ENCODE measurements at places on chromosomes 6 and 20. TPM values are rescaled to one million over a fixed set of nuclear protein-coding genes. Genes with fewer than 3 reads are reported as not detected.

The SERINC1 gene
- total RNA-seq: 226 TPM

The RPP21 gene
- total RNA-seq: 41.6 TPM

The PPP1R14C gene
- 2.1 TPM for total RNA-seq

The C20orf202 gene
- total RNA-seq: 1.4 TPM

The PTCRA gene
- total RNA-seq: not detected

The ESR1 gene
- total RNA-seq: 0.08 TPM

The GRM1 gene
- 0.08 TPM for total RNA-seq

The SAMD5 gene
- 11.2 TPM for total RNA-seq

The TFAP2B gene
- total RNA-seq: 0.64 TPM

The CLIC5 gene
- total RNA-seq: 12.9 TPM

The PERP gene
- total RNA-seq: 81.8 TPM

The GSTA2 gene
- 441 TPM for total RNA-seq

The CYB5R4 gene
- total RNA-seq: 10.3 TPM

Measured in hepatocyte (in vitro differentiated cells).